Caco-2 (cell line): ENCODE measurements at places on chromosomes 4 and X. TPM values are rescaled to one million over a fixed set of nuclear protein-coding genes. Genes with fewer than 3 reads are reported as not detected.

JCHAIN gene
- not detected in 2 replicates for total RNA-seq

DNA sequence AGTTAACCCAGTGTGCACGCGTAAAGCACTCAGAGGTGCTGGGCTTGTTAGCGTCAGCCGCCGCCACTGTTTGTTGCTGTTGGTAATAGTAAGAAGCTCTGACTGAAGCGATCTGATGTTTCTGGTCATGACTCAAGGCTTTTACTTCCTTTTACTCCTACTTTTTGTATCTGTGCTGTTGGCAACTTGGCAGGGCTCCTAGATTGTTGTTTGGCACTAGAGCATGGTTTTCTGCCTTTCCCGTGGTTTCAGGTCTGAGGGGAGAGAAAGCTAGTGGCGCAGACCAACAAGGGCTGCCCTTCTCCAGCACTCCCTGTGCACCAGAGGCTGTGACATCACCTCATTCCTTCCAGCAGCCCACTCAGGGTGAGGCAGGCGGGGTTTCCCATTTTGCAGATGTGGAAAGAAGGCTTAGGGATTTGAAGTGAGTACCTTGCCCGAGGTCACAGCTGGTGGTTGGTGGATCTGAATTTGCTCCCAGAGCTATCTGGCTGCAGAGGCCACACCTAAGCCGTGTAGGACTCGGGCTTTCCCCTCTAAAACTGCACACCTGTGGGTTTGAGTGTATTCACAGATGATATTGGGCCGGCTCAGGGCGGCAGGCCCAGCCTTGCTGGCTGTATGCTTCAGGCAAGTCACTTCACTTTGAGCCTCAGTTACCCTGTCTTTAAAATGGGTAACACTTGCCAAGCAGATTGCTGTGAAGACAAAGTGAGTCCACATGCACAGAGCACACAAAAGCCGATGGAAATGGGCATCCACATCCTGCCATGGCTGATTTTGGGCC lies 51.2 kb upstream of the TADA2B start:
- DNase-seq, result no peak

GRCh38 chr4:150302553-150302952 lies 224.3 kb downstream of the DCLK2 start:
- peak; percentile 46 for DNase-seq

DNA sequence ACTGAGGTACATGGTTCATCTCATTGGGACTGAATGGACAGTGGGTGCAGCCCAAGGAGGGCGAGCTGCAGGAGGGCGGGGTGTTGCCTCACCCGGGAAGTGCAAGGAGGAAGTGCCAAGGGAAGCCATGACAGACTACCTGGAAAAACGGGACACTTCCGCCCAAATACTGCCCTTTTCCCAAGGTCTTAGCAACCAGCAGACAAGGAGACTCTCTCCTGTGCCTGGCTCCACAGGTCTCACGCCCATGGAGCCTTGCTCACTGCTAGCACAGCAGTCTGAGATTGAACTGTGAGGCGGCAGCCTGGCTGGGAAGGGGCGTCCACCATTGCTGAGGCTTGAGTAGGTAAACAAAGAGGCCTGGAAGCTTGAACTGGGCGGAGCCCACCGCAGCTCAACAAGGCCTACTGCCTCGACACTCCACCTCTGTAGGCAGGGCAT lies 14.7 kb upstream of the USP53 start:
- DNase-seq, result no peak
